Epithelial cell of proximal tubule (primary cell): ENCODE measurements at places on chromosomes 12 and 14. TPM values are rescaled to one million over a fixed set of nuclear protein-coding genes. Genes with fewer than 3 reads are reported as not detected.
A peak's percentile ranks its signal among the peaks of the same experiment; 100 is the strongest.

TGM1 gene
- 0.63 and 0.94 TPM in 2 replicates for total RNA-seq

C12orf50 gene
- not detected in 2 replicates for total RNA-seq

OR4N2 gene
- not detected in 2 replicates for total RNA-seq

PRH1 gene
- total RNA-seq, result 4.3 and 9.1 TPM in 2 replicates

CLSTN3 gene
- 25.2 and 57.5 TPM in 2 replicates for total RNA-seq

PPM1A gene
- 10.2 and 21.0 TPM in 2 replicates for total RNA-seq

GRCh38 chr14:74684434-74684833, 28.4 kb downstream of the AREL1 start:
- DNase-seq, result no peak

GRCh38 chr12:25459541-25459951, 93.5 kb downstream of the LMNTD1 start:
- DNase-seq, result no peak

DNA sequence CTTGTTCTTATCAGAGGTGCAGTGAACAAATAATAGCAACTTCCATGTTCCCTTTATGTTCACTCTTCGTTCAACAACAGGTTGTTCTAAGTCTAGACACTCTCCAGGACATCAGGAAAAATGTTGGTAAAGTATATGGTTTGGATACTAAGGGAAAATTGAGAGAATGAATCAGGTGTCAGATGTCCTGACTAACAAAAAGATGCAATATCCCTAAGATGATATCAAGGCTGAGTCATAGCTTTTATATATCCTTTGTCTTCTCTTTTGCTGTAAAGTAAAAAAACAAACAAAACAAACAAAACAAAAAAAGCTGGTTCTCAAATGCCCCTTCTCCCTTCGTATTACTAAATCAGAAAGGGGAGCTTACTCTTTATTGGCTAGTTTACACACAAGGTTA, 11.1 kb downstream of the GLIPR1L1 start:
- no peak for DNase-seq

GRCh38 chr12:62977418-62977817, 42.5 kb upstream of the PPM1H start:
- DNase-seq, result no peak

GRCh38 chr12:117007577-117007976, 91.6 kb downstream of the TESC start:
- DNase-seq, result no peak

- no peak for DNase-seq
These were observed 110.4 kb downstream of the KCNC2 start for GRCh38 chr12:75099210-75099609.

DNA sequence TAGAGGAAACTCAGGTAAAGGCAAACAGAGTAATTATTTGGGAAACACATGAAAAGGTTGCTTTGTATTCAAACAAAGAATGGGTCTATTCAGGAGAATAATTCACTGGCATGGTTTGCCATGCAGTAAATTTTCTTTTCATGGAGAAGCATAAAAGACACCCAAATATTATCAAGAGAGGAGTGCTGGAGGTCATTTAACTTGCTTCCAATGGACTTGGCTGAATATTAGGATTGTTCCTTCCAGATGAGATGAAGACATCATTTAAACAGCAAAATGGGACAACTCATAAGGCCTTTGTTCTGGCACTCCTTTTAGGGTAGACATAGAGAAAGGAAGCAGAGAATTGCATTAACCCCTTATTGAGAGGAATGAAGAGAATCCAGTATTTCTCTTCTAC, 38.7 kb downstream of the WIF1 start:
- no peak for DNase-seq

GRCh38 chr12:31234955-31235867, 90.7 kb downstream of the SINHCAF start:
- no peak for DNase-seq

DNA sequence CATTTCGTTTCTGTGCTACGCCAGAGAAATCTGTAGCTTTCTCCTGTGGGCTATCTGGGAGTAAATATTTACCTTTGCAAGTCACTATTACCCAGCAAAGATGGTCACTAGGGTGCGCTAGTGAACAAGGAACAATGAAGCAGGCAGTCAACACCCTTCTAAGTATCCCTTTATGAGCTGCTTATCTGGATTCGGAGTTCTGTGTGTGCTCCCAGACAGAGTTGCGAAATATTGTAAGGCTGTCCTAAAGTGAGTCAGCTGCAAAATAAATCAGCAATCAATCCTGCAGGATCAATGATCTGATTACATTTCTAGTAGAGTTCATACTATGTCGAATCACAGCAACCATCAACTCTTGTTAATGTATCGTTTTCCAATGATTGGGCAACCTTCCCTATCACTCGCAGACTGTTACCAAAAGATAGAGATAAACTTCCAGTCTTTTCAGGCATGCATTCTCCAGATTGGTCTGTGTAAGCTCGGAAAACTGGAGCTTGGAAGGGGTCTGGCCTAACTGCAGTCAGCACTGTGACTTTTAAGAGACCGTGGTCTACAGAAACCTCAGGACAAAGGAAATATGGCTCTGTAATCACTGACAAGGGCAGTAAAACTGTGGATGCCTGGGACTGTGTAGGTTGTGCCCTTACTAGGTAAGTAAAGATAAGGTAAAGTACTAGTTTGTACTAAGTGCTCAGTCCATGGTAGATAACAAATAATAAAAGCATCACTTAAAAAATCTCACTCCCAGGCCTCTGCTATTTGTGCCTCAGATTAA, 133.5 kb downstream of the KCNK10 start:
- peak; percentile 64 for DNase-seq

DNA sequence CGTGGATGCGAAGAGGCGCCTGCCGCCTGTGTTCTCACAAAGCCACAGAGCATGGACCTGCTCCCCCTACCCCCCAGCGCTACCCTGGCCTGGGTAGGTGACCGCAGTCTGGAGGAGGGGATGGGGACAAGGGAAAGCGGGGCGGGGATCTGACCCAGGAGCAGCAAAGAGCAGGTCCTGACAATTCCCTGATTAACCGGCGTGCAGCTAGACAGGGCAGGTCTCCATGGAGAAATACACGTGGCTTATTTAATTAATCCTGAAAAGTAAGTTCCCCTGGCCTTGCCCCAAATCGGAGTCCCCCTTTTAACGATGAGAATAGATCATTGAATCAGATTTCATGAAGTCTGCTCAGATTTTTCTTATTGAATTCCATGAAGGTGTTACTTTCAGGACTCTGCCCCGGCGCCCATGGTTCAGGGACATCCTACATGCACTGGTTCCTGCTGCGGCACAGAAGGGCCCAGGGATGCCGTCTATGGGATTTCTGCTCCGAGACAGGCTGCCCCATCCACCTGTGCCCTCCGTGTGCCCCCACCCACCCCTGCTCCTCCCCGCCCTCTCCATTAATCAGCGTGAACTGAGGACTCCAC, 251.0 kb upstream of the SFSWAP start:
- DNase-seq, result no peak

- no peak for DNase-seq
These were observed 35.0 kb downstream of the TDP1 start for GRCh38 chr14:89990623-89991275.

- DNase-seq, result no peak
These were observed 256.1 kb downstream of the APAF1 start for GRCh38 chr12:98901189-98901588.
